ENCODE measurements at places on chromosomes 1 and 21. TPM values are rescaled to one million over a fixed set of nuclear protein-coding genes. Genes with fewer than 3 reads are reported as not detected.
A peak's percentile ranks its signal among the peaks of the same experiment; 100 is the strongest.

Gene CD164L2
- not detected for total RNA-seq

Gene IL19
- total RNA-seq, result not detected

Gene TMEM53
- total RNA-seq, result 14.1 TPM

Gene AGTRAP
- 36.9 TPM for total RNA-seq

Gene TAS1R1
- total RNA-seq, result not detected

Gene TSNAX
- total RNA-seq, result 39.2 TPM

Gene COL8A2
- 0.09 TPM for total RNA-seq

Gene SH3BGR
- total RNA-seq, result 2.3 TPM

Gene OPN3
- total RNA-seq, result 31.2 TPM

Gene ILDR2
- total RNA-seq, result 30.3 TPM

Gene HSPG2
- 103 TPM for total RNA-seq

Gene NOTCH2
- 84.2 TPM for total RNA-seq

- no peak for DNase-seq
Observed at GRCh38 chr1:213369465-213369864, 318.4 kb downstream of the RPS6KC1 start.

DNA sequence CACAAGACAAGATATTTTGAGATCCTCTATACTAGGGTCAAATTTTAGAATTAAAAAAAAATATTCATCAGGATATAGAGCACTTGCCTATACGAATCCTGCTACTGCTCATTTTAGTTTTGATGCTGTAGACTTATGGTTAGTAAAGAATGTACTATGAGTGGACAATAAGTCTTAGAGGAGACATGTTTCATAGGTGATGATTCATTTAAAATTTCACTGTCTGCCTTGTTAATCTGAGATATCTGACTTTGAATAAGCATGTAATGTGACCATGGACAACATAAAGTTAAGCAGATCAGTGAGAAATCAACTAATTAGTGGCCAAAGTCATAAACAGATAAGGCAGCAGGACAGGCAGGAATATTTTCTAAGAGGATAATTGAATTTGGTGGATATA lies 106.8 kb upstream of the HP1BP3 start:
- no peak for DNase-seq

DNA sequence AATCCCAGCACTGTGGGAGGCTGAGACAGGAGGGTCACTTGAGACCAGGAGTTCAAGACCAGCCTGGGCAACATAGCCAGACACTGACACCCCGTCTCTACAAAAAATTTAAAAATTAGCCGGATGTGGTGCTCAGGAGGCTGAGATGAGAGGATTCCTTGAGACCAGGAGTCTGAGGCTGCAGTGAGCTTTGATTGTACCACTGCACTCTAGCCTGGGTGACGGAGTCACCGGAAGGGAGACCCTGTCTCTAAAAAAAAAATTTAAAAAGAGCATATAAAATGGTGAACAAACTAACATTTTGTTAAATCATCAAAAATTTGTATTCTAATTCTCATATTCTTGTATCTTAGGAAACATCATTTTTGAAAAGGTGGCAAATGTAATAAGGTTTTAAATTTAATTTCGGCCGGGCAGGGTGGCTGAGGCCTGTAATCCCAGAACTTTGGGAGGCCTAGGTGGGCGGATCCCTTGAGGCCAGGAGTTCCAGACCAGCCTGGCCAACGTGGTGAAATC lies 27.1 kb downstream of the MAB21L3 start:
- no peak for DNase-seq

DNA sequence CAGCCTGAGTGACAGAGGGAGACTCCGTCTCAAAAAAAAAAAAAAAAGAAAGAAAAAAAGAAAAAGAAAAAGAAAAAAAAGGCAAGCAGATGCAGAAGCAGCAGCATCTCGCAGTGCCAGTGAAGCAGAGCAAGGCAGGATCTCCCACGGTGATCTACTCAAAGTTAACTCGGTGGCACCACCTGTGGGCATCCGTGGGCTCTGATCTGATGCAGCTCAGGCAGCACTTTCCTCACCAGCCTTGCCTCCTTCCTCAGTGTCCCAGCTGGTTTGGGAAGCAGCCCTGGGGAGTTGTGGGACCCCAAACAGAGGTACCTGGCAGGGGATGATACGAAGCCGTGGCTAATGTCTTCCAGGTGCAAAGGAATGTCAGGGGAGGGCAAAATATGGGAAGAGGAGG lies 104.3 kb upstream of the KRTAP19-8 start:
- no peak for DNase-seq

DNA sequence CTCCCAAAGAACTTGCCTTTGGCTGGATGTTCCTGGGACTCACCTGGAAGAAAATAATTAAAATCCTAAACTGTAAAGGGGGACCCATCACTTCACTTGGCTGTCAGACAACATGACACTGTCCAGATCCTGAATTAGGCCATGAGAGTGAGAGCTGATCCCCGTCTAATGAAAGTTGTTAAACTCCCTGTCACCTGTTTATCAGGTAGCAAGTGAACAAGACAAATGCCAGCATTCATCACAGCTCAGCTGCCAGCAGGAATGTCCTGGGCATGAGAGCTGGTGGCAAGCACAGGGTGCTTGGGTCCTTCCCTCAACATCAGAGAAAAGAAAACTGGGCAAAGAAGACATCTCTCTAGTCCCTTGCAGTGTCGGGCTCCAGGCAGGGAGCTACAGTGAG lies 23.8 kb downstream of the PMVK start:
- no peak for DNase-seq

GRCh38 chr1:179831225-179831624 lies 46.4 kb downstream of the TOR1AIP2 start:
- DNase-seq, result no peak

GRCh38 chr1:17239420-17239819 lies 9.5 kb upstream of the PADI3 start:
- peak; percentile 67 for DNase-seq

DNA sequence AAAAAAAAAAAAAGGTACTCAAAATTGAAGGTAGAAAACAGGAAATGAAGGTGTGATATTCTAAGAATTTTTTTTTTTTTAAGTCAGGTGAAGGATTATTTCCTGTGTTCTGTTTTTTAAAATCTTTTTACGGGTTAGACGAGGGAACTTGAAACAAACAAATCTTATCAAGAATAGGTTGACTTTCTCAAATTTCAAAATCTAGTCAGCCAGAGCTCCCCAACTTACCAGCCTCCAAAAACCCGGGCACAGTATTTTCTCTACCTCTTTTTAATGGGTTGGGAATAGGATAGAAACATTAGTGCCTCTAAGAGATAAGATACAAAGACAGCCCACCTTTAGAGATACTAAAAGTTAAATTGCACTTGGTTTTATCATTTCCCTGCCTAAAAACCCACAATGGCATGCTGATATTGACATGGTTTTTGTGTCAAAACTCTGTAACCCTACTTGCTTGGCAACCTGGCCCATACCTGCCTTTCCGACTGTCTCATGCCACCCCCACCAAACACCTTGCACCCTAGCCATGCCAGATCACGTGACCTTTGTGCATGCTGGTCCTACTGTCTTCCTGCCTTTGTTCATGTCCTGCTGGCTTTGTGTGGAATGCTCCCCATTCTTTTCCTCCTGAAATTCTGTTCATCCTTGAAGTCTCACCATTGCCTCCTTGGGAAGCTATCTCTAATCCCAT lies 4.2 kb downstream of the RCAN3 start:
- no peak for DNase-seq

GRCh38 chr1:160169553-160170399 lies 18.4 kb downstream of the ATP1A4 start:
- DNase-seq, result peak; percentile 48

- DNase-seq, result peak; percentile 61
Observed at GRCh38 chr1:159211331-159212136, 6.9 kb downstream of the ACKR1 start.

DNA sequence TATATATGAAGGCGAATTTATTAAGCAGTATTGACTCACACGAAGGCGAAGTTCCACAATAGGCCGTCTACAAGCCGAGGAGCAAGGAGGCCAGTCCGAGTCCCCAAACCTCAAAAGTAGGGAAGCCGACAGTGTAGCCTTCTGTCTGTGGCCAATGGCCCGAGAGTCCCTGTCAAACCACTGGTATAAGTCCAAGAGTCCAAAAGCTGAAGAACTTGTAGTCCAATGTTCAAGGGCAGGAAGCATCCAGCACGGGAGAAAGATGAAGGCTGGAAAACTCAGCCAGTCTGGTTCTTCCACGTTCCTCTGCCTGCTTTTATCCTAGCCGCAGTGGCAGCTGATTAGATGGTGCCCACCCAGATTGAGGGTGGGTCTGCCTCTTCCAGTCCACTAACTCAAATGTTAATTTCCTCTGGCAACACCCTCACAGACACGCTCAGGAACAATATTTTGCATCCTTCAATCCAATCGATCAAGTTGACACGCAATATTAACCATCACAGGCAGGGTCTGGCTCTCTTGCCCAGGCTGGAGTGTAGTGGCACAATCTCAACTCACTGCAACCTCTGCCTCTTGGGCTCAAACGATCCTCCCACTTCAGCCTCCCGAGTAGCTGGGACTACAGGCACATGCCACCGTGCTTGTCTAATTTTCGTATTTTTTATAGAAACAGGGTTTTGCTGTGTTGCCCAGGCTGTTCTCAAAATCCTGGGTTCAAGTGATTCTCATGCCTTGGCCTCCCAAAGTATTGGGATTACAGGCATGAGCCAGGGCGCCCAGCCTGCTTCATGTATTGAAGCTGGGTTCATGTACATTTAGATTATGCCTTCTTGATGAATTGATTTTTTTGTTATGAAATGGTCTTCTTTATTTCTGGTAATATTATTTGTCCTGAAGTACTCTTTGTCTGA lies 85.3 kb downstream of the DHRS3 start:
- DNase-seq, result no peak

DNA sequence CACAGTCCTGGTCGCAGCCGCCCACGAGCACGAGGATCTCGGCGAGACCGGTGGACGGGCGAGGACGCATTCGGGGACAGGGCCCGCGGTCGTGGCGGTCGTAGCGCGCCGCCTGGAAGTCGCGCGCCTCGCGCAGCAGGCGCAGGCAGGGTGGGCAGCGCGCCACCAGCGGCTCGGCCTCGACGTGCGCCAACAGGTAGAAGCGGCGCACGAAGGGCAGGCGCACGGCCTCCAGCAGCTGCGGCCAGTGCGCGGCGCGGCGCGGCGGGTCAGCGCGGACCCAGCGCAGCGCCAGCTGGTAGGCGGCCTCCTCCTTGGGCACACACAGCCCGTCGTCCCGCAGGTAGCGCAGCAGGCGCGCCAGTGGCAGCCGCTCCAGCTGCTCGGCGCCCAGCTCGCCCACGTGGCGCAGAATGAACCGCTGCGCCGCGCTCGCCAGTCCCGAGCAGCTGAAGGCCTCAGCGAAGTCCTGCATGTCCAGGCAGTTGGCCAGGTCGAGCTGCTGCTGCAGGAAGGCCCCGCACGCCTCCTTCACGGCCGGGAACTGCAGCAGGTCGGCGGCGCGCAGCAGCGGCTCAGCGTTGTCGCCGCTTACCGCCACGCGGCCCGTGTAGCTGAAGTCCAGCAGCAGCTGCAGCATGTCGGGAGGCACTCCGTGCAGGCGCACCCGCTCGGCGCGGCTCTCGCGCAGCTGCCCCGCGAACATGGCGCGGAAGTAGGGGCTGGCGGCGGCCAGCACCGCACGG lies 573 bp downstream of the KLHL21 start:
- no peak for DNase-seq

GRCh38 chr1:198169672-198170071 lies 12.9 kb downstream of the NEK7 start:
- DNase-seq, result no peak

- DNase-seq, result peak; percentile 48
Observed at GRCh38 chr1:218585511-218586184, 240.5 kb downstream of the TGFB2 start.

- no peak for DNase-seq
Observed at GRCh38 chr1:197731449-197731848, 43.8 kb downstream of the DENND1B start.

DNA sequence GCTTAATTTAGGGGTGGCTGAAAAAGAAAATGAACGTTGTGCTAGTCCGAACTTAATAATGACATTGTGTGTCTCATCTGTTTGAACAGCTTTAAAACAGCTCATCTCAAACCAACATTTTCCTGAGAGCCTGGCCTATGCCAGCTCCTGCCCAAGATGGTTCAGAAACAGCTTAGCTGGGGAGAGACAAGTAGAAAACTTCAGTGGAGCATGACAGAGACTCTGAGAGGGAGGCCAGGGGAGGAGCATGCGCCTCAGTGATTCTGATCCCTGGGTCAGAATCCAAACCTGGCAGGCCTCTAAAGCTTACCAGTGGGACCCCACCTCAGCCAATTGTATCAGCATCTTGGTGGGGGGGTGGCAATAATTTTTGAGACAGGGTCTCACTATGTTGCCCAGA lies 99.3 kb downstream of the TAS1R2 start:
- no peak for DNase-seq

DNA sequence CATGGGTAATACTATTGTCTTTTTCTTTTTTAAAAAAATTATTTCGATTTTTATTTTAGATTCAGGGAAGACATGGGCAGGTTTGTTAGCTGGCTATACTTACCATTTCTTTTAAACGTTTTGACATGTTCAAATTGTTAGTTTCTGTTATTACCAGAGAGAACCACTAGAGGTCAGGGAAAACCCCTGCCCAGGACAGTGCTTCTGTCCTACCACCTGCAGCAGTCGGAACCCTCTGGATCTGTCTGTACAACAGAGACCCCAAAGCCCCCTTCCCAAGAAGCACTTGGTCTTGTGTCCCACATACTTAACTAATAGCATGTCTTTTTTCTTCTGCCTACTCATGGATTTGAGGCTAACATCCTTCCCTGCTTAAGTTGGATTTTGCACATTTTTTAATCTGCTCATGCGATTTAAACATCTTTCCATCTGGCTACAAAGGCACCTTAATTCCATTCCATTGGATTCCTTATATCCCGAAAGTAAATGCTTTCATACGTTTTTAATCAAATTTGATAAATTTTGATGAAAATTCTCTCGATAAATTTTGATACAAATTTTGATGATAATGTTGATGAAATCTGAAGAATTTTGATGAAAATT lies 10.0 kb upstream of the C1orf115 start:
- DNase-seq, result no peak

GRCh38 chr1:41662765-41663437 lies 178.4 kb upstream of the EDN2 start:
- no peak for DNase-seq

- no peak for DNase-seq
Observed at GRCh38 chr21:31413698-31414097, 69.6 kb upstream of the TIAM1 start.

GRCh38 chr1:26164861-26165842 lies 3.6 kb downstream of the C1orf232 start:
- no peak for DNase-seq

DNA sequence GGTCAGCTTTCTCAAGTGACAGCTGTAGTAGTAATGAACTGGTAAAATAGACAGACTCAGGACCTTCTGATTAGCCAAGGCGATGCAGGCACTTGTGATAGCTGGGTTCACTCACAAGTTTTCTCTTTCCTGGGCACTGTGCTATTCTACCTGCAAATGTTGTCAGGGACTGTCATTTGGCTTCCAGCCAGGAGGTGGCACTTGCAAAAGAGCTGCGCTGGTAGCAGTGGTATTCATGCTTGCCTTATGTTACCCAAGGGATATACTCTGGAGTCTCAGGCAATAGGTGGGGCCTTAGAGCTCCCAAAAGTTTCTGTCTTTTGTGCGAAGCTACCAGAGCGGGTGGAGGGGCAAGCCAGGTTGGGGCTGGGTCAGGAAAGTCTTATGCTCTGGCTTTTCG lies 23.5 kb downstream of the IFI44 start:
- DNase-seq, result no peak
